NCI-H1417 treated with DMSO at 0.1 percent for 48 hours (cell line): ENCODE measurements at places on chromosomes 6 and 20.

- DNase-seq: no peak
Measured at GRCh38 chr6:33201935-33202334, 1.3 kb downstream of the SLC39A7 start.

DNA sequence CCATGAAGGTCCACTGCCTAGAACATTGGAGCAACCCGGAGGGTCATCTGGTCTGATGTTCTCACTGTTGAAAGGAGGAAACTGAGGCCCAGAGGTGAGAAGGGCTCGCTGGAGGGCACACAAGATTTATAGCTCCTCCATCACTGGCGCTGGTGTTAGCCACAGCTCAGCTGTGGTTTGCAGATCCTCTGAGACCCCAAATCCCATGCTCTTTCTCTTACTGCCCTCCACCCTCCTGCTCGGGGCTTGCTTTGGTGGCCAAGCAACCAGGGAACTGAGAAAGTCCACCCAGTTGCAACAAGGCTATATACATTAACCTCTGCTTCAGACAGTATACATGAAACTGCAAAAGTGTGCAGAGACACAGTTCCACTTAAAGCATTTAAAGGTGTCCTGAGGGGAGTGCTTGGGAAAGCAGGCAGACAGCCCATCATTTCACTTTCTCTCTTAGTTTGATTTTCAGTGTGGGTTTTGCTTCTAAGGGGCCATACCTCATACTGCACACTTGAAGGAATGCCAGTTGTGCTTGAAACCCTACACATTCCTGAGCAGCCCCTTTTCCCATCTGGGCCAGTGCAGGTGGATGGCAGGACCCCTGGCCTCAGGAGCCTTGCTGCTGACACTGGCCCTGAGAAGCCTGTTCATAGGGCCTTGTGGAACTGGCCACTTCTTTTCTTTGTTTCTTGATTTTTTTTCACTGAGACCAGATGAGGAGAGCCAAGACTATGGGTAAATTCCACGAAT is 347.6 kb downstream of the CDC5L start:
- DNase-seq: no peak

- DNase-seq: no peak
Measured at GRCh38 chr6:31572041-31572911, at the start of gene LTA. TSS of gene LTA (plus strand) at chr6:31572289. CDS start at chr6:31572743, 454 bp downstream.

DNA sequence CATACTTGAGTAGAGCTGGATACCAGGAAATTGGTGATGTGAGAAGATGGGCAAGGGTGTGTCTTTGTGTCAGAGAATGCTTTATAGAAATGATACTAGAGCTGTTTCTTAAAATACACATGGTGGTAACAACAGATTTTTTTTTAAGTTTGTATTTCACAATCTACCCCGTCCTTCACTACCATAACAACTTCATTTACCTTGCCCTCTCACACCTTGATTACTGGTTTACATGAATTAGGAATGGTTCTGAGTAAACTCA is 45.4 kb downstream of the RARS2 start:
- DNase-seq: no peak

DNA sequence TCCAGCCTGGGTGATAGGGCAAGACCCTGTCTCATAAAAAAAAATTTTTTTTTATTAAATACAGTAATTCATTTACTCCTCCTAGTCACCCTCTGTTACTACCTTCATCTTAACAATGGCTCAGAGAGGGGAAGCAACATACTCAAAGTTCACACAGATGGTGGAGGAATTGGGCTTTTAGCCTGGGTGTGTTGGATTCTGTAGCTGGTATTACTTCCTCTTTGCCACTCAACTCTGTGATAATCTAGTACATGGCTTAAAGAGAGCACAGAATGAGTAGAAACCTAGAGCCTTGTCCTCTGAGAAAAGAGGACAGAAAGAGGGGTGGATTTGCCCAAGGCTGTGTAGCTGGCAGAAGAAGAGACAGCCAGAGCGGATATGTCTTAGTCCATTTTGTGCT is 96.6 kb downstream of the DLGAP4 start:
- no peak for DNase-seq

DNA sequence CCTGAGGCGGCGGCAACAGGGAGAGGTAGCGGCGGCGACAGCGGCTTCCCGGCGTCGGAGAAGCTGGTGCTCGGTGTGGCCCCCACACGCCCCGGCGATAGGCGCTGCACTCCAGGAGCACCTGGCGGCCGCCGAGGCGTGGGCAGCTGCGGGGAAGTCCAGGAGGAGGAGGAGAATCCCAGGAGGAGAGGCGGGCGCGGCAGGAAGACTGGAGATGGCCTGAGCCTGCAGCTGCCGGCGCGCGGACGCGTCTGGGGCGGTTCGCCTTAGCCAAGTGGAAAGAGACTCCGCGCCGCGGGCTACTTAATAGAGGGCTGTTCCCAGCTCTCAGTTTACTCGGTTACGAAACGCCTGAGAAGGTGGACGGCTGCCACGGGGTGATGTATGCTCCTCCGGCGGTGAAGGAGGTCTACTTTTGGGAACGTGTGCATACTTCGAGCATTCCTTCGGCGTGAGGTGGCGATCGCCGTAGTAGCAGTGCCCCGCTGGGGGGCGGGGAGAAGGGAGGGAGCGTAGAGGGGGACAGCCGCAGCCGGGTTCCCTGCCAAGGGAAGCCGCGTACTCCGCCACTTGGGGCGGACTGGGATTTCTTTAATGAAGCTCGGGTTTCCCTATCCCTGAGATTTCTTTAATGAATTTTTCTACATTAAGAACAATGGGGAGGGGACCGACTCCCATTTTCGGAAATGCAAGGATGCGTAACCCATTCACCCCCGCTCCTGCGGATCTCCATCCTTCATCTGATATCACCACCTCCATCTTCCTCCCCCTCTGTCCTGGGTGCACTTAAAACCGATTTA is at the start of gene COL12A1:
Gene COL12A1 (minus strand): TSS at position 278 of the 800 bp plus-strand sequence. CDS start 3,261 bp downstream, outside the sequence.
- no peak for DNase-seq

GRCh38 chr6:108738684-108739416 is 109.4 kb upstream of the ARMC2 start:
- no peak for DNase-seq

- no peak for DNase-seq
Measured at GRCh38 chr6:132567566-132567965, 2.6 kb upstream of the TAAR6 start.

DNA sequence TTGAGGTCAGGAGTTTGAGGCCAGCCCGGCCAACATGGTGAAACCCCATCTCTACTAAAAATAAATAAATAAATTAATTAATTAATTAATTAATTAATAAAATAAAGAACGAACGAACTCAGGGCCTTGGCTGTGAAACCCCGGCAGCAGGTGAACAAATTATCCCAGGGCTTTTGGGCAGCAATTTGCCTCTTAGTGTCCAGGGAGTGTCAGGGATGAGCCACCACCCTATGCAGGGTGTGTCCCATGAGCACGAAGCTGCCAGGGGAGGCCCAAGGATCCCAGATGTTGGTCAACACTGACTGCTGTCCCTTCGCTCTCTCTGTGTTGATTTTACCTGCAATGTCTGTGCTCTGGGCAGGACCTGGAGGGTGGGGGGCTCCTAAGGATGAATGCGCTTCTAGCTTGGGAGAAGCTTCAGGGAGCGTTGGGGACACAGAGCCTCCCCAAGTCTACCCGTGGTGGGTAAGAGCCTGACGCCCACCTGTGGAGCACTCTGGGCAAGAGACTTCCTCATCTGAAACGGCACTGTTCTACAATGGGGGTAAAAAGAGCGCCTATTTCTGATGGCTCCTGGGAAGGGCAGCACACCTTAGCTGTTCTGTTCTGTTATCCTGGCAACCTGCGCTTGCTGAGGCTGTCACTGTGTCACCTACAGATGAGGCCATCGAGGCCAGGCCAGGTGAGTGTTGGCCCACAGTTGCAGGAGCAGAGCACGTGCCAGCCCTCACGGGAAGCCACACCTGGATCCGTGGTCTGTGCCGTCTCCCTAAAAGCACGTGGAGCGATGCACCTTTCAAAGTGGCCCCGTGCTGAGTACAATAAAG is 125.5 kb upstream of the CDH4 start:
- no peak for DNase-seq

DNA sequence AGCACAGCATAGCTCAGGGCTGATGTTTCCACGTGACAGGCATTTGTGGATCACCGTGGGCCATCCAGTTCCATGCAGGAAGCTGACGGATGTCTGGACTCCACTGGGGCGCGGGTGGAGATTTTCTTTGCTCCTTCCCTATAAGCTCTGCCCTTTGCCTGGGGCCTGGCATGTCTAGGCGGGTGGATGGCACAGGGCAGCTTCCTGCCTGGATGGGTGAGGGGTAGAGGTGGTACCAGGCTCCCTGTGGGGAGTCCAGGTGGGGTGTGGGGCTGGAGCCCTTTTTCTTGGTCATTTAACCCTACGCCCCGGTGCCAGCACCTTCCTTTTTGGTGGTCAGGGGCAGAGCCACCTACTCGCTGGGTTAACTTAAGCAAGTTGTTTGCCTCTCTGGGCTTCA is 10.4 kb downstream of the FAM110A start:
- no peak for DNase-seq

GRCh38 chr20:52425253-52425652 is 233.7 kb upstream of the ZFP64 start:
- DNase-seq: no peak

GRCh38 chr6:69790629-69791028 is 6.2 kb downstream of the LMBRD1 start:
- no peak for DNase-seq

DNA sequence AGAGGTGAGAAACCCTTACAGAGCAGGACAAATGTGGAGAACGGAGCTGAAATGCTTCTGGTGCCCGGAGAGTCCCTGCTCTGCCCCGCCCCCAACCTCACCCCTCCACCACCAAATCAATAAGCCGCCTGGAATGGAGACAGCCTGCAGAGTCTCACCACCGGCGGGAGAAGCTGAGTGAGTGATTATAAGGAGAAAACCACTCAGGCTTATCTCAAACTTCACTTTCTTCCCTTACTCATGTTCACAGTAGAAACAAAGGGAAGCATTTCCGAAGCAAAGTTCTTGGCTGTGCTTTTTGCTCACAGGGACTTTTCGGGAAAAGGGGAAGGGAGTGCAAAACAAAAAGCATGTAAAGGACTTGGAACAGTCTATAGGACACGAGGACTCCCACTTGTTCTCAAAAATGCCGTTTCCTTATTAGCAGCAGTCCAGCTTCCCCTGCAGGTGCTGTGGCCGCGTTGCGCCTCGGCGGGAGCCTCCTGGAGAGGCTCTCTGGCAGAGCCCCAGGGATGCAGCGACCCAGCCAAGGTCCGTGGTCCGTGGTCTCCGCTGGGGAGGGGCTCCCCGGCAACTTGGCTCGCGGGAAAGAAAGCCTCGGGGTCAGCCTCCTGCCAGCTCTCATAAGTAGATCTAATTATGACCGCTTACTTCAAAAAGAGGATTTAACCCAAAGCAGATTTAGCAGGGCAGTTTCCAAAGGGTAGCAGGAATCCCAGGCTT is 64.8 kb upstream of the TMEM30A start:
- no peak for DNase-seq

DNA sequence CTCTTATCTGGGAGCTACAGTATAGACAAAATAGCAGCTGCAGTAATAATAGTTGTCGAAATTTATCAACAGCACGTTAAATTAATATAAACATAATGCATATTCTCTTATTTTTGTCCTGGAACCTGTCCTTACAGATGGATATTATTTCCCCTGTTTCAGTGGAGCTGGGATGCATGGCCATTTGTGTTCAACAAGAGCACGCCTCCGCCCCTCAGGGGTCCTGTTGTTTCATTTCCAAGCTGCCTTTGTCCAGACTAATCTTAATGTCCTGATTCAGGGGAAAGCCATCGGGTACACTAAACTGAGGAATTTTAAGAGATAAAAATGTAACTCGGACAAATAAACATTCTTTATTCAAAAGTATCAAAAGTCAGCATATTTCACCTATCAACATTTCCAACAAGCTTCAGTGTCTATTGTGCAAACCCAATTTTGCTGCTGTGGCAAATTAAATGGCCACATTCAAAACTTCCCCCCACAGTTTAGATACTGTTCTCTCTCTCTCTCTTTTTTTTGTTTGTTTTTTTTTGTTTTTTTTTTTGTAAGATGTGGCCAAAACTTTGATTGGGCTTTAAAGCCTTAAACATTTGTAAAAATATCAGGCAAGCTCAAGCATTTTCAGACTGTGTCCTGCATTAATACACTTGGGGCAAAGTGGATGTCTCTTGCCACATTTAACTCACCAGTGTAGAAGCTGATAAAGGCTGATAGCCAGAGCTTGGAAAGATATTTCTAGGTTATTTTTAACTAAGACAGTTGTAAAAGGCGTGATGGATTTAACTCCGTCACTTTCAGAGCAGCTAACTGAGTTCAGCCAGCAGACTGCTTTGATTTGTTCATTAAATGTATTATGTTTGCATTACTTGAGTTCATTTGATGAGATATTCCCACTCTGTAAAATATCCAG is 112.5 kb upstream of the QKI start:
- DNase-seq: no peak

GRCh38 chr6:121430514-121431460 is 4.7 kb upstream of the GJA1 start:
- DNase-seq: no peak

DNA sequence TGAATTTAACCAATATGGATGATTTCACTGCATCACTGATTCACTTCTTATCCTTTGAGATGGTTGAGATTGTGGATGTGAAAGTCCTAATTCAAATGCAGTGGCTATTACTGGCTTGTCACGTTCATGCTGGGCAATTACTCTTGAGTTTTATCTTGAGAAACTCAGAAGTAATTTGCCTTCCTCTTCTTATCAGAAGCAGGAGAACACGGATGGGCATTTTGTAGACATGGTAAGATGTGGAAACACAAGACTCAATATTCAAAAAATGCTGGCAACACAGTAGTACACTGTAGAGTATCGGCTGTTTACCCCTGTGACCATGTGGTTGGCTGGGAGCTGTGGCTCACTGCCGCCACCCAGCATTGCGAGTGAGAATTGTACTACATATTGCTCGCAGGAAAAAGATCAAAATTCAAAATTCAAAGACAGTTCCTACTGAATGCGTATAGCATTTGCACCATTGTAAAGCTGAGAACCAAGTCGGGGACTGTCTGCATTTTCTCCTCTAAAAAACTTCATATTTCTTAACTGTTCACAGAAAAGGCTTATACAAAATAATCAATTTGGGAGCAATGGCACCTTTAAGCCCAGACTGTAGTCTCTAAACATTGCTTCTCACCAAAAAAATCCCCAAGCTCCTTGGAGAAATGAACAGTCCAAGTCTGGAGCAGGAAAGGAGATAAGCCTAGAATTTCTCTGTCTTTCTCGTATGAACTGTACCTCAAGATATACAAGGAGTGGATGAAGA is 61.9 kb upstream of the ELOVL5 start:
- no peak for DNase-seq

- no peak for DNase-seq
Measured at GRCh38 chr6:40958738-40959137, 80.3 kb downstream of the UNC5CL start.

DNA sequence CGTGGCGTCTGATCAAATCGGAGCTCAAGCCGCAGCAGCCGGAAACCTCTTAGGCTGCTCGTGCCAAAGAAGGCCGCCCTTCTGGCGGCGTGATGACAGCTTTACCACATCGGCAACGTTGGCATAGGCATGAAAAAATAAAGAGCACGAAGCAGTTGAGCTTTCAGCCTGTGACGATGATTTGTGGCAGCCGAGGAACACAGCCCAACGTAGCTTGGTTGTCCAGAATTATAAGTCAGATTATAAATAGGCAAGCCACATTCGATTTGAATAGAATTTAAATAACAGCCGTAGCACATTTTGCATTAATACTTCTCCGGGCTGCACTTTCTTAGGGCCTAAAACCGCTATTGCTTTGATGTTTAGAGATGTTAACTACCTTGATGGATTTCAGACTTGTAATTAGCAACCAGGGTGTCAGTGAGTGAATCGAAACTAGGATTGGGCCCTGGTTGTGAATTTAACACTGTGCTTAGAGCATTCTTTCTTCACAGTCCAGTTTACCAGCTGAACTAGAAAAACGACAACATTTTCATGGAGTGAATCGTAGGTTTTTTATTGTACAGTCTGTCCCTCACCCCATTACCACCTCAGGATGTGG is 864 bp upstream of the BCLAF1 start:
- peak; percentile 31 for DNase-seq
